Trophoblast cell (in vitro differentiated cells and primary cell): ENCODE measurements at places on chromosomes 6 and 20.
A peak's percentile ranks its signal among the peaks of the same experiment; 100 is the strongest.

DNA sequence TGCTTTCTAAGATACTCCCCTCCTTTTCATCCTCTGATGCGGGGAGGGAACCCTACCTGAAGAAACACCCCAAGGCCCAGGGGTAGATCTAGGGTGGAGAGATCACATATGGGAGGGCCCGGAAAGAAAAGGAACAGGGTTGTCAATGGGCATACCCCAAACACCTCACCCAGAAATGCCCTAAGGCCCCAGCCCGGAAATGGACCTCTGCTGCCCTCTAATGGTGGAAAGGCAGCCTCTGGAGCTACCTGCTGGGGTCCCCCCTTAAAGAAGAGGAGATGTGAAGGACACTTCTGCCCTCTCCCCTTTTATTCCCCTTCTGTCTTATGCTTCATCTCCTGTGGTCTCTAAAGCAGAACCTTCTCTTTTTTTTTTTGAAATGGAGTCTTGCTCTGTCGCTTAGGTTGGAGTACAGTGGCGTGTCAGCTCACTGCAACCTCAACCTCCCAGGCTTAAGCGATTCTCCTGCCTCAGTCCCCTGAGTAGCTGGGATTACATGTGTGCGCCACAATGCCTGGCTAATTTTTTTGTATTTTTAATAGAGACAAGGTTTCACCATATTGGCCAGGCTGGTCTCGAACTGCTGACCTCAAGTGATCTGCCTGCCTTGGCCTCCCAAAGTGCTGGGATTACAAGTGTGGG, 458 bp upstream of the ARMC12 start:
- peak; percentile 76 for DNase-seq

DNA sequence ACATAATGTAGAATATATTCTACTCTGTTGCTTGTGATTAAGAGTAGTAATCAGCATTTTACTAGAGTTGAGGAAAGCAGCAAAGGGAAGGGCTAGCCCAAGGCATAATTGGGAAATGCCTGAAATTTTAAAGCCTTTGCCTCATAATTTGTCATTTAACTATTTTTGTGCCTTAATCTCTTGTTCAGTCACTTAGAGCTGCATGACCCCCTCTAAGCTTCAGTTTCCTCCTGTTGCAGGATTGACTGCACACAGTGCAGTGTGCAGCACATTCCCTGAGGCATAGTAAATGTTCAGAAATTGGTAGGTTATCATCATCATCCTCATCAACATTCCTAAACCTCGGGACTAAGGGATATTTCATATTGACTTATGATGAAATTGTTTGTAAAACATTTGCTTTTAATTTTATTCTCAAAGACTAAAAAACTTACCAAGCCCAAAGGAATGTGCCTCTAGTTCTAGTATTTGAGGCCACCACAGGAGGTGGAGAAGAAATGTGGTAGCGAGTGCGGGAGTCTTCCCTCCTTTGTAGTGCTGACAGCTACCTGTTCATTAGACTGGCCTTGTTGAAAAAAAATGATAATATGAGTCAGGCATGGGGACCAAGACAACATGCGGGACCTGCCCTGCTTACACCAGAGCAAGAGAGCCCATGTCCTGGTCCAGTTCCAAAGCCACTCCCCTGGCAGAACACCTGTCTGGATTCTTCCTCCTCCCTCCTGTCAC, 14.8 kb upstream of the TENT5A start:
- DNase-seq = peak; percentile 52

- DNase-seq = no peak
These were observed 23.4 kb downstream of the IL22RA2 start for GRCh38 chr6:137150072-137150471.

- DNase-seq = no peak
These were observed 14.9 kb downstream of the NEDD9 start for GRCh38 chr6:11217360-11218101.

DNA sequence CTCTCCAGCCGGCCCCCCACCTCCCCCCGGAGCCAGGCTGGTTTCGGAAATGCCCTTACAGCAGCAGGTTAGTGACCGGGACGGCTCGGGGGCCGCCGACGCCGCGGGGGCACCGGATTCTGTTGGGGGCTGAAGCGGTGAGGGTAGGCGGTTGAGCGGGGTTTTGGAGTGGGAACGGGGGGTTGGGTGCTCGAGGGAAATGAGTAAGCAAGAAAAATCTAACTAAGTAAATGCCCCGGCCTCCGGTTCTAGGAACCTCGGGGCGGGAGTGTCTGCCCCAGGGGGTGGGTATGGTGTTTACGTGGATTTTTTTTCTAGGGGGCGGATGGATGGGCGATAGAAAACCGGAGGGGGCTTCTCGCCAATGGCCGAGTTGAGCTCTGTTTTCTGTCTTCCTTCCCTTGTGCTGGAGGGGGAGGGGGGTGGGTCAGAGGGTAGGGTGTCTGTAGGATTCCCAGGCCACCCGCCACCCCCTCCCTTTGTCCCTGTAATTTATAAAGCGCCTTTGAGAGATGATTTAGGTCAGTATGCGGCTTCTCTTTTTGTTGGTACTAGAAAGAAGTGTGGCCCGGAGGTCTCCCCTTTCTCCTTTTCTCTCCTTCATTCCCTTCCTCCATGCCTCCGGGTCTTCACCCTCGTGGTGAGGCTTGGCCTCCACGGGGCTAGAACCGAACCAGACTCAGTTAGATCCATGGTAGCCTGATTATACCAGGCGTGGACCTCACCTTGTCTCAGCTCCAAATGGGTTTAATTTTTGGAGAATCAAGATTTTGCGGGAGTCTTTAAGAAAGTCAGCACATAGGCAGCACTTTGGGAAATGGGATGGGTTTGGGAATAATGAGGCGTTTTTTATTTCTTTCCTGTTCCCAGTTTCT, 2.3 kb downstream of the E2F3 start:
- no peak for DNase-seq

GRCh38 chr6:90637320-90637719, 50.4 kb upstream of the MAP3K7 start:
- no peak for DNase-seq

- no peak for DNase-seq
These were observed 159.1 kb upstream of the PREP start for GRCh38 chr6:105562027-105562426.

DNA sequence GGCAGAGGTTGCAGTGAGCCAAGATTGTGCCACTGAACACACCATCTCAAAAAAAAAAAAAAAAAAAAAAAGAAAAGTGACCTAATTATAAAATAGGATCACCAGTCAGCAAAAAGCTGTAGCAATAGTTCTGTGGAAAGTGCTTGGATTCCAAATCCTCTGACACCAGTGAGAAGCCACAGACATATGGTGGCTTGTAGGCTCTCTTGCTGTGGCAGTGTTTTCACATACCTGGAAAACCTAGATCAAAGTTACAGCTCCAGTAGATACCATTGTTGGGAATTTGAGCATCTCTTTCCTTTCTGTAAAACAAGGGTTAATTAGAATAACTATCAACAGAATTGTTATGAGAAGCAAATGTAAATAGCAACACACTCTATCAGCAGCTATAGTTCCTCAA, 4.1 kb downstream of the CCDC170 start:
- DNase-seq = no peak

DNA sequence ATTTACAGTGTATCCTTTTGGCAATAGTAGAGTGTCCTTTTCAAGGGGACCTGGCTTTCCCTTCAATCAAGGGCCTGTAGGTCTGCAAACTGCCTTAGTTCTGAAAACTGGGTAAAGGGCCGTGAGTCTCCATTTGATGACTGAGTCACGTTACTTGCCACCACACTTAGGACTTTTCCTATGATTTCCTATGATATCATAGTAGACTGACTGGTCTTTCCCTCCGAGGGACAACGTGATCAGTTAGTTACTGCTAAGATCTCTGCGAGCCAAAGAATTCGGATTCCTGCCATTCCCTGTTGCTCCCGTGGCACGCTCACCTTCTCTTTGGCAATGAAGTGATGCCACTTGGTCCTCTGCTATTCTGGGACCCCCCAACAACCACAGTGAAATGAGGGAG, 8.4 kb downstream of the ZNF831 start:
- peak; percentile 92 for DNase-seq

DNA sequence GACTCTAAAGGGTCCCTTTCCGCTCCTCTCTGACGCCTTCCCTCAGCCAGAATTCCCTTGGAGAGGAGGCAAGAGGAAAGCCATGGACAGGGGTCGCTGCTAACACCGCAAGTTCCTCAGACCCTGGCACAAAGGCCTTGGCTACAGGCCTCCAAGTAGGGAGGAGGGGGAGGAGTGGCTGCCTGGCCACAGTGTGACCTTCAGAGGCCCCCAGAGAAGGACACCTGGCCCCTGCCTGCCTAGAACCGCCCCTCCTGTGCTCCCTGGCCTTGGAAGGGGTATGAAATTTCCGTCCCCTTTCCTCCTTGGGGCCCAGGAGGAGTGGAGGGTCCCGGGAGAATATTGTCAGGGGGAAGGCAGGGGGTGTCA, 2.7 kb downstream of the VEGFA start:
- DNase-seq = no peak

GRCh38 chr6:147711476-147711875, 203.0 kb downstream of the SAMD5 start:
- no peak for DNase-seq

DNA sequence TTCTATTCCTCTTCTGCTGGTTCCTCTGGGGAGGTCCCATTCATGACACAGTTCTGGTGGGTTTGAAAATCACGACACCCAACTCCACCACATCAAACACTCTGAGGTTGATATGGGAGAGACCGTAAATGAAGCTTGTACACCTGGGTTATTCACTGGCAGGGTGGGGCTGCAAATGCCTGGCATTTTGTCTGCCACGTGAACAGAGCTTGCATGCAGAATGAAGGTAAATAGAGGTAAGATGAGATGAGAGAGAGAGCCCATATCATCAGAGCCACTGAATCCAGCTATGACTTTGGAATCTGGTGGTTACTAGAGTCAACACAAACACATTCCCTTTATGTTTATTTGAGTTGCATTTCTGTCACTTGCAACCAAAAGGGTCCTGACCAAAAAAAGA, 97.4 kb downstream of the BANF2 start:
- peak; percentile 31 for DNase-seq

- DNase-seq = peak; percentile 14
These were observed 101.0 kb upstream of the DTNBP1 start for GRCh38 chr6:15763837-15764236.

- no peak for DNase-seq
These were observed 20.0 kb downstream of the HLA-B start for GRCh38 chr6:31336896-31337496.

DNA sequence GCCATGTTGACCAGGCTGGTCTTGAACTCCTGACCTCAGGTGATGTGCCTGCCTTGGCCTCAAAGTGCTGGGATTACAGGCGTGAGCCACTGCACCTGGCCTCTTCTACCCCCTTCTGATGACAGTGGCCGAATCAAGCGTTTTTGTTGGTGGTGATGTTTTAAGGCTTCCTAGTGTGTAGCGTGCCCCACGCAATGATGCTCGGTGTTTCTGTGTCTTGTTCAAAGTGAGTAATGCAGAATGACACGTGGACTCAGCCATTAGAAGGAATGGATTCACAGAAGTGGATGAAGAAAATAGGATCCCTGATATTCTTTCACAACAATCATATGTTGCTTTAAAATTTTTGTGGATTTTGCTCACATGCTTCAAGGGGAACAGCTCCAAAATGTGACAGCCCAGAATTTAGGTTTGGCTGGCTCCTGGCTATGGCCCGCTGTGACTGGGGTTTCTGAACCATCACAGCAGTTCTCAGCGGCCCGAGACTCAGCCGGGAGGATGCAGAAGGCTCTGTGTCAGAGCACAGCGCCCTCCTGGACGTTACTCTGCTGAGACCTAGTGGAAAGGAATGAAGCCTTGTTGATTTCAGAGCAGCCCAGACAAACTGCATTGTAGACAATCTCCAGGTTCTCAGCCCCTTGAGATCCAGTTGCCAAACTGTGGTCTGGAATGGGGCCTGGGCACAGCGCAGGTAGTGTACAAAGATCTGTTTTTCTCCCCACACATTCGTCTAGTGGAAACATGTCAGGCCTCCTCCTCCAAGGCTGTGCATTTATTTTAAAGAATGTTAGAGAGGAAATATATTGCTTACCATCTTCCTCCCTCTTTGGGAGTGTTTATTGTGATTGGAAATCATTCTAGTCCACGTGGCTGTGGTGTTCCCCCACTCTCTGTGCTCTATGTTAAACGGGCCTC, 57.6 kb upstream of the TIAM2 start:
- DNase-seq = no peak
